IMR-90 (cell line): ENCODE measurements at places on chromosomes 5 and 9.
A peak's percentile ranks its signal among the peaks of the same experiment; 100 is the strongest.

DNA sequence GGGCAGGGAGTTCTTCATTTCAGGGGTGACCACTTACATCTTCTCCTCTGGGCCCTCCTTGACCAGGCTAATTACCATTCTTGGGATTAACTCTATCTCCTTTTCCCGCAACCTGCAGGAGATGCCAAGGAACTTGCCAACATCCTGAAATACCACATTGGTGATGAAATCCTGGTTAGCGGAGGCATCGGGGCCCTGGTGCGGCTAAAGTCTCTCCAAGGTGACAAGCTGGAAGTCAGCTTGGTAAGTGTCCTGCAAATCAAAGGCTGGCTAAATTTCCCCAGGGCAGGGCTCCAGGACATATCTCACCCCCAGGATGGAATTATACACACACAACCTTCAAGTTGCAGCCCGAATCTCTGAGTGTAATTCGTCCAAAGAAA is 30.2 kb downstream of the TGFBI start:
- DNase-seq: no peak

DNA sequence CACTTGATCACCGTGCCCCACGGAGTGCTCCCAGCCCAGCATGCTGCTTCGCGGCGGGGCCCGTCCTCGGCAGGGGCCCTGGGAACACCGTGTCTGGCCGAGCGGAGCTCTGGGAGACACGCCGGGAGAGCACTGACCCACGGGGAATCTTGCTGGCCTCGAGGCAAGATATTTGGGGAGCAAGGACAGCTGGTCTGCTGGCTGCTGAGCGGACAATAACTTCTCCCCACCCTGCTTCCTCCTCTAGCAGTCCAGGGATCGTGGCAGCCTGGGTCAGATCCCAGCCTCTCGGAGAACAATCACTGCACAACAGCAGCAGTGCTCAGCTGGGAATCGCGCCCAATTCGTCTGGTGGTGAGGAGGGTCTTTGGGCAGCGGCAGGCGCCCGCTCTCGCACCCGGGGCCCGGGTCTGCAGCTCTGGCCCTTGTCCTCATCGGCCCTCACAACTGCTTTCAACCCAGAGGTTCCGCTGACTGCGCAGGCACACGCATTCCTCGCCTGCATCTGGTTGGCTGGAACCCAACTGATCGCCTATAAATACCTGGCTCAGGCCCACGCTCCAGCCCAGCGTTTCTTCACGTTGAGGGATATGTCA is 43.4 kb downstream of the DBH start:
- DNase-seq: no peak

GRCh38 chr5:9052421-9052820 is 493.5 kb downstream of the SEMA5A start:
- DNase-seq: no peak

- no peak for DNase-seq
Observed at GRCh38 chr5:90560771-90561170, 2.2 kb downstream of the ADGRV1 start.

DNA sequence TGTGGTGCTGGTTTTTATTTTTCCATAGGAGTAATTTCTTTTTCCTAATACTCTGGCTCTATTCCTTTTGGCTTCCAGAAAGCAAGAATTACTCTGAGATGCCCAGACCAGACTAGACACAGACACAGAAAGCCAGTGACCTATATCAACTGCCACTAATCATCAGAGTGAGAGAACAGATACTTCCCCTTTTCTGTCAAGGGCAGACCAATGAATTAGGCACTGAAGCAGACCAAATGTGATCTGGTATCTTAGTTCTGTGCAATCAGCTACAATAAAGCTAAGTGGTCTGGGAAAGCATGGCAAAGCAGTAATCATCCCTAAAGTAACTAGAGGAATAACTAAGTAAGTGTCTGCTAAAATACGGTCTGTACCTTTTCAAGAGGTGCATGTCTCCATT is 239.1 kb downstream of the ELAVL2 start:
- no peak for DNase-seq

- no peak for DNase-seq
Observed at GRCh38 chr5:105587963-105588662, 2025.5 kb upstream of the NUDT12 start.

- peak; percentile 79 for DNase-seq
Observed at GRCh38 chr5:14914623-14915260, 43.2 kb upstream of the ANKH start.

DNA sequence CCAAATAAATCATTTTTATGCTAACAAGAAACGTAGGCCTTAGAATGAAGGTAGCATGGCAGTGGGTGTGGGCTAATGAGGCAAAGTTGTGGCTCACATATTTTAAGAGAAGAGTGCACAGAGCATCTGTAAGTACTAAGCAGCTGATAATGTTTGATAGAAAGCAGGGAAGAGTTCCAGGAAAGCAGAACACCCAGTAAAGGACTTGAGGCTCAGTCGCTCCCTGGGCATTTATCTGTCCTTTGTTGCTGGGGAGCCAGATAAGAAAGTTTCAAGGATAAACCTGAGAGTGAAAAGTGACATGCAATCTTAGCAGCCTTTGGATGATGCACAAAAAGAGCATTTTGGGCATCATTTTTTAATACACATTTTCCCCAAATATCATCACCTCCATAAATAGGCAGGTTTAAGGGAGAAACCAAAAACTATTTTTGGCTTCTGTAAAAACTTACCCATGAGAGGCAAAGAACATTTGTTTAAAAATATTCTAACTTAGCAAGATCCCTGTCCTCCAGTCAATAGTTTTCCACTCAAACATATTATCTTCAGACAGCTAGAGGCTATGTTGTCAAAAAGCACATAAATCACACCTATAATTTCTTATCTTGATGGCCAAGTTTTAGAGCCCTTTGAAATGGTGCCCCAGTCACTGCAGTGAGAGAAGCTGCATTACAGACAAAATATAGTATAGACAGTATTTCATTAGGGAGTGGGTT is 3.4 kb downstream of the FREM1 start:
- DNase-seq: no peak

DNA sequence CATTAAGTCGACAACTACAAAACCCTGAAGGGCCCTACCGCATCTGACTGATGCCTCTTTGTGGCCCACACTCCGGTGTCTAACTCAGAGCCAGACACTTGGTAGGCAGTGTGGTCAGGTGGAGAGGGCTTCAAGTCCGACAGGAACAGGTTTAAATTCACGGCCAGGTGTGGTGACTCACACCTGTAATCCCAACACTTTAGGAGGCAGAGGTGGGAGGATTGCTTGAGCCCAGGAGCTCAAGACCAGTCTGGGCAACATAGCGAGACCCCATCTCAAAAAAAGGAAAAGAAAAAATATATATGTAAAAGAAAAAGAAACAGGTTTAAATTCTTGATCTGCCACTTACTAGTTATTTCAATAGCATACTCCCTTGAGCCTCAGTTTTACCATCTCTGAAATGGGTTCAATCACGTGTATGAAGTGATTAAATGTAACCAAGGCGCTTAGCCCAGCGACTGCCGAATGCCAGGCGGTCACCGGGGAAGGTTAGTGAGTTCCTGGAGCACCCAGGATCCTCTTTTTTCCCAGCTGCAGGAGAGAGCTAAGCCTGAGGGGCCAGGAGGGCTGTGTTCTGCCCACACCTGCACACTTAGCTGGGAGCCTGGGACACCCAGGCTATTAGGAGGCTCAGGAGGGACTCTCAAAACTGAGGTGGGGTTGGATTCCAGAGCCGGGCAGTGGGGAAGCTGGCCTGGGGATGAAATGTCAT is 943 bp downstream of the CLTB start:
- no peak for DNase-seq

DNA sequence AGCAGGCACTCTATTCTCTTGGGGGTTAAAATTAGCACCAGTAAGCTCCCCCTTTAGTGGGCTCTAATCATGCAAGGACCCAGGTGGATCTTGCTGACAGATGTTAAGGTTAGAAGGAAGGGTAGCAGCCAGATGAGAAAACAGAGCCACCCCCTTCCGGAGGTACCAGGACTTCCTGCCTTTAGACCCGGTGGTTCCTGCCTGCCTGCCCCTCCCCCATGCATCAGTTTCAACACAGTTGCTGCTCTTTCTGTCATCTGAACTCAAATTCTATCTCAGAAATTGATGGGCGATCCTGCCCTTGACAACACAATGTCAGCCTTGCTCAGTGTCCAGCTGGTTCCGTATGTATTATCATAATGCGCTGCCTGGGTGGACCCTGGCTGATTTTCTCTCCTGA is 287.3 kb downstream of the EBF1 start:
- DNase-seq: no peak

GRCh38 chr9:13705373-13705772 is 425.9 kb upstream of the MPDZ start:
- no peak for DNase-seq

DNA sequence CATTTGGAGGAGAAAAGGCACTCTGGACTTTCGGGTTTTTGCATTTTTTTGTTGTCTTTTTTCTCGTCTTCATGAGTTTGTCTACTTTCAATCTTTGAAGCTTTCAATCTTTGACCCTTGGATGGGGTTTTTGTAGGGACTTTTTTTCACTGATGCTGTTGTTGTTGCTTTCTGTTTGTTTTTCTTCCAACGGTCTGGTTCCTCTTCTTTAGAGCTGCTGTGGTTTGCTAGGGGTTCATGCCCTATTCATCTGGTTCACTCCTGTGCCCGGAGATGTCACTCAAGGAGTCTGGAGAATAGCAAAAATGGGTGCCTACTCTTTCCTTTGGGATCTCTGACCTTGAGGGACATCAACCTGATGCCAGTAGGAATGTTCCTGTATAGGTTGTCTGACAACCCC is 378.6 kb upstream of the TYRP1 start:
- DNase-seq: no peak

DNA sequence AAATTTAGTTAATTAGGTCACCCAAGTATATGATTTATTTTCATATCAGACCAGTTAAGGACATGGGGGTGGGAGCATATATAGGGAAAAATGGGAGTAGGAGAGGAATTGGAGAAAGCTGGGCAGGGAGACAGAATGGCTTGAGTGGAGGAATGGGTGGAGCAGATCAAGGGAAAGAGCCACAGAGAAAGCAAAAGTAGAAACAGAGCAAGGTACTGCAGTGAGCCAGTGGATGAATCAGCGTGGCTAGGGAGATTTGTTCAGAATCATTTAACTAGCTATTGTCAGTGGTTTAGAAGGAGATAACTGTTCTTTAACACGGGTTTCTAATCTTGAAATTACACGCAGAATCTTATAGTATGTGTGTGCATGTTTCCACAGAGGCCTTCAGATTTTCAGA is 37.4 kb downstream of the SNX24 start:
- peak; percentile 55 for DNase-seq

- DNase-seq: no peak
Observed at GRCh38 chr9:14907696-14908095, 2.5 kb downstream of the FREM1 start.

GRCh38 chr9:68547417-68547816 is 6.7 kb upstream of the TMEM252 start:
- DNase-seq: no peak

DNA sequence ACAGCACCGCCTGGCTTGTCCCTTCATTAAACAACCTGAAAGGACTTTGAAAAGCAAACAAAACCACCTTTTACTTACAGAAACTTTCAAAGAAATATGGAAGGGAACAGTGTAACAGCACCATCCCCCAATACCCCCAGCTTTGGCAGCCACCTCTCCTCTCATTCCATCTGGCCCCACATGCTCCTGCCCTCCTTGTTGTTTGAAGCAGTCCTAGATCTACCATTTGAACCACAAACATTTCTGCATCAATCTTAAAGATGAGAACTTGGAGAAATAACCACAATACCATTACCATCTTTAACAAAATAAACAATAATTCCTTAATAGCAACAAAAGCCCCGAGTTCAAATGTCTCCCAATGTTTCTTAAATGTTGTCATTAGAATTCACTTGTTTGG is 17.8 kb upstream of the COL15A1 start:
- DNase-seq: peak; percentile 66

DNA sequence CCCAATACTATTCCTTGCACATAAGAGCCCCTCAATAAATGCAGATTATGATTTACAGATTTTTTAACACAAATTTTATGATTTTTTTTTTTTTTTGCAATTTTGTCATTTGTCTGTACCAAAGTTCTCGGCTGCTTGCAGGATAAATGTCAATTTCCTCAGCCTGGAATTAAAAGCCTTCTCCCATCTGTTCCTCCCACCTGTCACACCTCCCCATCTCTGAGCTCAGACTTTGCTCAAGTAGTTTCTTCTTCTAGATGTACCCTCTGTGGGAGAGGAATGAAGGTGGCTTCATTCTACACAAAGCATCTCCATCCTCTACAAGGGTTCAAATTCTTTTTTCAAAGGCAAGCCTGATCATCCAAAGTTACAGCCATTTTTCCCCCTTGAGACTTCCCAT is 153.7 kb upstream of the GRAMD2B start:
- no peak for DNase-seq

GRCh38 chr5:125081101-125081500 is 334.7 kb upstream of the ZNF608 start:
- no peak for DNase-seq

DNA sequence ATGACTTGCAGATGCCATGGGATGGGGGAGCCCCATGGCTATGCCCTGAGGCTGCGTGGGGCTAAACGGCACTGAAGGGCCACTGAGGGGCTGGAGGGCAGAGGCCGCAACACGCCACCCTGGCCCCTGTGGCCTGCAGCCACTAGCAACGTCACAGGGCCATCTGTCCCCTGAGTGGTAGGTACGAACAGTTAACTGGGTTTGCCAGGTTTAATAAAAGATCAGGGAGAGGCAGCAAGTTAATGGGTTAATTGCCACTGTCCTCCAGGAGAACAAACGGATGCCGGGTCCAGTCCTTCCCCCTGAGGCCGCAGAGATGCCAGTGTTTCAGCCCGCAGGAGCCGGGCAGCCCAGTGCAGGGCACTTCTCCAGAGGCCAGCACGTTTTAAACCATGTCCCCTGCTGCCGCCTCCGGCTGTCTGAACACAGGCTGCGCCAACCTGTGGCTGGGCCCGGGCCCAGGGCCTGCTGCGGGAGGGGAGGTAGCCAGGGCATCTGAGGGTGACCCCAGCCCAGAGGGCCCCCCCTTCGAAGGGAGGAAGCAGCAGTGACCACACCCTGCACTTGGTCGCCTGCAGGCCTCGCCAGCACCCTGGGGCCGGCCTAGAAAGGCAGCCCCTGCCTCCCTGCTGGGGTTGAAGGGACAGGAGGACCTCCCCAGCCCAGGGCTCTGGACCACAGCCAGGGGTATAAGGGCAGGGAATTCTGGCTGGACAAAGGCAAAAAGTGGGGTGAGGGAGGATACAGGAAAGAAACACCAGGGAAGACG is 227.3 kb downstream of the FANCC start:
- DNase-seq: no peak

- no peak for DNase-seq
Observed at GRCh38 chr5:116360008-116360853, 214.4 kb downstream of the SEMA6A start.

GRCh38 chr9:124306098-124306735 is 48.5 kb downstream of the NEK6 start:
- DNase-seq: peak; percentile 96

DNA sequence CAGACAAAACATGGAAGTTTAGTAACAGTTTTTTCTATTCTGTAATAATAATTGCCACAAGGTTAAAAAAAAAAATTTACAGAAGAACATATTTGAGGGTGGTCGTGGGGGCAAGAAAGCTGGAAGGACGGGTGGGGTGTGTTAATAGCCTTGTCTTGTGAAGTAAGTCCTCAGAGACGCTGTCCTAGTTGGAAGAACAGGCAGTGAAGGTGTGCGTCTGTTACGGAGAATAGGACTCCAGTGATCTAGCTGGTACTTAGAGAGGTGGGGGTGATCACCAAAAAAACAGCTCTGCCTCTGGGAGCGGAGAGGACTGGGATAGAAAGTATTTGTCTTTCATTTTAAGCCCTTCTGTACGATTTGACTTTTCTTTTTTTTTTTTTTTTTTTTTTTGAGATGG is 17.7 kb downstream of the ABL1 start:
- DNase-seq: no peak
